Caco-2 (cell line): ENCODE measurements at places on chromosomes 4 and X.

DNA sequence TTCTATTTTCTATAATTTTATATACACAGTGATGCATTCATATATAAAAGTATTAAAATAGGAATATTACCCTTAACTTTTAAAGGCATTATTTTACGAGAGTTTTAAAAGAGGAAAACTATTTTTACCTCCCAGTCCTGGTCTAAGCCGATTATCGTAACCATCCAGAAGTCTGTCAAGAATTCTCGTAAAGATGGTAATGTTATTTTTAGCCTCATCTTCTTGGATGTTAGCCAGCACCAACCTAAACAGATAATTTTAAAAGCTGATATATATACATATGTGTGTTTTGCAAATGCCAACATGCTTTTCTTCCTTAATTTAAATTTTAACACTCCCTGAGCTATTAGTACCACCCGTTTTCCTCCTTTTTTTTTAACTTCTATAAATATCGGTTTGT is 4.0 kb downstream of the GABRA2 start:
- no peaks in the 10 kb centered on the region for H3K36me3 ChIP-seq
- peaks cover 1% of the 10 kb centered on the region; the same call in 1 of the 2 replicates for H3K27me3 ChIP-seq
- 0 out of 2 replicates have a peak, but pooled peaks cover 3% of the 10 kb centered on the region for H3K4me1 ChIP-seq

GRCh38 chr4:99166544-99166943 is 22.4 kb upstream of the ADH4 start:
- H3K27ac ChIP-seq = no peak overlapping the region
- H3K27me3 ChIP-seq = no peaks in the 10 kb centered on the region
- H3K4me1 ChIP-seq = no peaks in the 10 kb centered on the region

DNA sequence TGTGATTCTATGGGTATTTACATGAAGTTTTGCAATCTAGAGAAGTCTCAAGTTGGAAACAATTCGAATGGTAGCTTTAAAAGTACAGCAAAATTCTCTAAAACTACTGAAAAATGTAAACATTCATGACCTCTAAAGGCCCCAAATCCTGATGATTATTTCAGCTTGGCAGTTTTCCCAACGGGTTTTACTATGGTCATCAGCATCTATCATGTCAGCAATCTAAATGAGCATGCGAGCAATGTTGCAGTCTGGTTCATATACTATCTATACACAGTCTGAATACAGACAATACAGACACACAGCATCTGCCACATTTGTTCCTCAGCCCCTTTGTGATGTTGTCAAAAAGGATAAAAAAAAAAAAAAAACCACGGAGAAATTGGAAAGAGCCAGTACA is 790.3 kb upstream of the HTR2C start:
- DNase-seq = no peak
- H3K27ac ChIP-seq = no peak overlapping the region
- H3K4me3 ChIP-seq = no peak overlapping the region
- H3K4me1 ChIP-seq = no peaks in the 10 kb centered on the region
- no peaks in the 10 kb centered on the region for H3K36me3 ChIP-seq
- H3K27me3 ChIP-seq = no peaks in the 10 kb centered on the region

DNA sequence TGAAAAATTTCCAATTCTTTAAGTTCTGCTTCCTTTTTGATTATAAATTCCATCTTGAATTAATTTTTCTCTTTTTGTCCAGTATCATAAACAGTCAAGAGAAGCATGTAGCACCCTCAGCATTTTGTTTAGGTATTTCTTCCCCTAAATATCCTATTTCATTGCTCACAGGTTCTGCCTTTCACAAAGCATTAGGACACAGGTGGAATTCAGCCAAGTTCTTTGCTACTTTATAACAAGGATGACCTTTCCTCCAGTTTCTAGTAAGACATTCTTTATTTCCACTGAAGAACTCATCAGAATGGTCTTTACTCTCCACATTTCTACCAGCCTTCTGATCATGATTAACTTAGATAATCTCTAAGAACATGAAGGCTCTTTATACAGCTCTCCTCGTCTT is 7.4 kb downstream of the SLC9B1 start:
- H3K27me3 ChIP-seq = no peaks in the 10 kb centered on the region
- DNase-seq = no peak
- H3K27ac ChIP-seq = no peak overlapping the region
- no peaks in the 10 kb centered on the region; the same call in 1 of the 2 replicates for H3K4me1 ChIP-seq
- no peak overlapping the region for H3K4me3 ChIP-seq

GRCh38 chrX:18424482-18425198 is 768 bp upstream of the CDKL5 start:
- H3K36me3 ChIP-seq = no peaks in the 10 kb centered on the region
- H3K27ac ChIP-seq = peak overlapping the region; percentile 64
- H3K4me3 ChIP-seq = peak overlapping the region; percentile 62
- no peaks in the 10 kb centered on the region for H3K27me3 ChIP-seq
- peak; percentile 34 for DNase-seq

- H3K4me3 ChIP-seq = no peak overlapping the region
- H3K36me3 ChIP-seq = no peaks in the 10 kb centered on the region
- H3K27ac ChIP-seq = no peak overlapping the region
- peaks cover 13% of the 10 kb centered on the region for H3K4me1 ChIP-seq
- DNase-seq = no peak
Measured at GRCh38 chr4:41913509-41913908, 21.7 kb upstream of the TMEM33 start.

- no peaks in the 10 kb centered on the region for H3K36me3 ChIP-seq
- no peaks in the 10 kb centered on the region for H3K27me3 ChIP-seq
- no peak overlapping the region for H3K4me3 ChIP-seq
- no peak overlapping the region for H3K27ac ChIP-seq
- DNase-seq = peak; percentile 1
- H3K4me1 ChIP-seq = no peaks in the 10 kb centered on the region
Measured at GRCh38 chrX:108601276-108601675, 135.1 kb downstream of the IRS4 start.

DNA sequence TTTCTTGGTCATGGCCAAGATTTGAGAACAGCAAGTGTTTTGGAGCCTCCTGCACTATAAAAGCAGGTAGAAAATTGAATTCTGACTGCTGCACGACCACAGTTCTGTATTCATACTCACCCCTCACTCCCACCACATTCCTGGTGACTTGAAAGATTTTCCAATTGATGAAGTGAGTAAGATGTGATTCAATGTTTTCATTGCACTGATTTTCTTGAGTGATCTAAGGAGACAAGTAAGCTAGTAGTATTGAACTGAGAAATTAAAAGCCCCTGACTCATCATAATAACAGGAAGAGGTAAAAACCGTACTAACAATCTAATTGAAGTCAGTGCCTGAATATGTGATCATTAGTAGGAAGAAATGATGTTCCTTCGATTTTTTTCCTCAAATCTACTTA is 6.1 kb upstream of the SEC24D start:
- H3K4me1 ChIP-seq = no peaks in the 10 kb centered on the region
- no peak overlapping the region for H3K27ac ChIP-seq

DNA sequence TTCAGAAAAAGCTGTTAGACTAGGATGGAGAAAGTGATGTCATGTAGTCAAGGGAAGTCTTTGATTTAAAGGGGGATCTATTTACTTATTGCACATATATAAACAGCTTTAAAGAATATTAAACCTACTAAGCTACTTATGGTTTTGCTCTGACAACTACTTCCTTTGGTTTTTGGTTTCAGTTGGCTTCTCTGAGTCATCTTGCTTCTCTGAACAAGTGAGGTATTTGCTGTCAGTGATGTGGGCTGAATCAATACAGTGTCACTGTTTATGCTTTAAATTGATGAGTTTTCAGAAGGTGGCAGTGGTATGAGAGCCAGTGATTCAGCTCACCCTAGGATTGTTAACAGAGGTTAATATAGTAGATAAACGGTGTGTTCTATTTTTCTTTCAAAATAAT is 75.1 kb downstream of the CEP44 start:
- H3K27ac ChIP-seq = no peak overlapping the region
- no peaks in the 10 kb centered on the region for H3K36me3 ChIP-seq
- DNase-seq = no peak
- H3K4me1 ChIP-seq = no peaks in the 10 kb centered on the region
- H3K4me3 ChIP-seq = no peak overlapping the region

DNA sequence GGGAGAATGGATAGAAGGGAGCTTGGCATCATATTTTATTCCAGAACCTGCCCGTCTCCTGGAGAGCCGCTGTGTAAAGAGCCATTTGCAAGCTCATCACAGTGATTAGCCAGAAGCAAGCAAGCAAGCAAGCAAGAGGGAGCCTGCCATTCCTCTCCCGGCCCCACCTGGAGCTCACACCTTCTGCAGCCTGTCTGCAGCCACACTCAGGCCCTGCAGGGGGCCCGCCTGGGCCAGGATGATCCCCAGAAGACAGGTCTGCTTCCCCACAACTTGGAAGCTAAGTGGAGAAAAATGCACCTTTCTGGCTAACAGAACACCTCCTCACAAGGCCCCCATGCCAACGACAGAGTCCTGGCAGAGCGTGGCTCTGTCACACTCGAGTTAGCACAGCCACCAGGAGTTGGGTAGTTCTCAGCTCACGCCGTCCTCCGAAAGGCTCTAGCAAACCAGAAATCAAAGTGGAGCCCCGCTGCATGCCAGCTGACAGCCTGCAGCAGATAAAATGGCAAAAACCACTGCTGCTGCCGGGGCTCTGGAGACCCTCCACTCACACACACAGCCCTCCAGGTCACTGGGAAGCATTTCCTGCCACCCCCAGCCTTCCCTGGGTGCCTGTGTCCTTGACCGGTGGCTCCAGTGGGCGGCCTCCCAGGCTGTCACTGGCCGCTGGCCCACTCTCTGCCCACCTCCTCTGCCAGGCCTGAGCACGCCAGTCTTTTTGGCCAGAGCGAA is 54.9 kb downstream of the DCTD start:
- no peaks in the 10 kb centered on the region for H3K27me3 ChIP-seq
- H3K27ac ChIP-seq = no peak overlapping the region
- H3K36me3 ChIP-seq = no peaks in the 10 kb centered on the region
- H3K4me3 ChIP-seq = no peak overlapping the region
- no peak for DNase-seq
- H3K4me1 ChIP-seq = no peaks in the 10 kb centered on the region

- no peaks in the 10 kb centered on the region for H3K27me3 ChIP-seq
- H3K4me3 ChIP-seq = no peak overlapping the region
- no peak for DNase-seq
Measured at GRCh38 chr4:95165926-95166524, 382.7 kb downstream of the UNC5C start.

DNA sequence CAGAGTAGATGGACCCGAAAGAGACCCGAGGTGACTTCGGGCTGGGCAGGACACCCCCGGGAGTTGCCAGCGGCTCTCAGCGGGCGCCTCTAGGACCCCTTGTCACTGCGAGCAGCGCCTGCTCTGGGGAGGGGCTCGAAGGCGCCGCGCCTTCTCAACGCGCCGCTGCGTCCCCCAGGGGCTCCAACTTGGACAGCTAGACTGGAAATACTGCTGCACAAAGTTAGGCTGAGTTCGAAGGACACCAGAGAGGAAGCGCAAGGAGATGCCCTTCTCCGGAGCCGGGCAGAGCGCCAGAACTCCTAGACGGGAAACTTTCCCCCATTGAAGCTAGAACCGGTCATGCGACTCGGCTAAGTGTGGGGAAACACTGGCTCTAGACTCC is 493 bp upstream of the KCNIP4 start:
- no peak overlapping the region for H3K4me3 ChIP-seq
- H3K4me1 ChIP-seq = no peaks in the 10 kb centered on the region
- no peak overlapping the region for H3K27ac ChIP-seq
- DNase-seq = no peak
- no peaks in the 10 kb centered on the region for H3K36me3 ChIP-seq

GRCh38 chrX:70046978-70047377 is 2.8 kb downstream of the AWAT2 start:
- no peaks in the 10 kb centered on the region for H3K4me1 ChIP-seq
- no peak for DNase-seq
- H3K4me3 ChIP-seq = no peak overlapping the region
- no peak overlapping the region for H3K27ac ChIP-seq
- no peaks in the 10 kb centered on the region for H3K36me3 ChIP-seq

DNA sequence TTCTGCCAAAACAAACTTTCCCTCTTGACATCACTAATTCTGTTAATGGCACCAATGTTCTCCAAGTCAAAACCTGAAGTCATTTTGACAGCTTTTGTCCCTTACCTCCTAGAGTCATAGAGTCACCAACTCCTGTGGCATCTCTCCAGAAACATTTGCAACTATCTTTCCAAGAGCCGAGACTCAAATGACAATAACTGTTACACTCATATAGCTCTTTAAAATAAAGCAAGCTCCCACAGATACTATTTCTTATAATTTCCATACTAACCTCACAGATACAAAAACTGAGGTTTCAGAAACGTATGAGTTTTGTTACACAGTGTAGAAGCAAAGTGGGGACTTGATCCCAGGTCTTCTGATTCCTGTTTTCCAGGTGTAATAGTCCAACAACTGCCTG is 18.3 kb downstream of the GPRIN3 start:
- H3K4me1 ChIP-seq = no peaks in the 10 kb centered on the region
- no peak overlapping the region for H3K4me3 ChIP-seq
- H3K27ac ChIP-seq = no peak overlapping the region
- no peaks in the 10 kb centered on the region for H3K36me3 ChIP-seq
- no peak for DNase-seq

- no peak overlapping the region for H3K4me3 ChIP-seq
- H3K36me3 ChIP-seq = no peaks in the 10 kb centered on the region
- no peaks in the 10 kb centered on the region for H3K4me1 ChIP-seq
- no peak overlapping the region for H3K27ac ChIP-seq
- no peaks in the 10 kb centered on the region for H3K27me3 ChIP-seq
- no peak for DNase-seq
Measured at GRCh38 chrX:153158319-153158718, 20.8 kb upstream of the MAGEA1 start.

DNA sequence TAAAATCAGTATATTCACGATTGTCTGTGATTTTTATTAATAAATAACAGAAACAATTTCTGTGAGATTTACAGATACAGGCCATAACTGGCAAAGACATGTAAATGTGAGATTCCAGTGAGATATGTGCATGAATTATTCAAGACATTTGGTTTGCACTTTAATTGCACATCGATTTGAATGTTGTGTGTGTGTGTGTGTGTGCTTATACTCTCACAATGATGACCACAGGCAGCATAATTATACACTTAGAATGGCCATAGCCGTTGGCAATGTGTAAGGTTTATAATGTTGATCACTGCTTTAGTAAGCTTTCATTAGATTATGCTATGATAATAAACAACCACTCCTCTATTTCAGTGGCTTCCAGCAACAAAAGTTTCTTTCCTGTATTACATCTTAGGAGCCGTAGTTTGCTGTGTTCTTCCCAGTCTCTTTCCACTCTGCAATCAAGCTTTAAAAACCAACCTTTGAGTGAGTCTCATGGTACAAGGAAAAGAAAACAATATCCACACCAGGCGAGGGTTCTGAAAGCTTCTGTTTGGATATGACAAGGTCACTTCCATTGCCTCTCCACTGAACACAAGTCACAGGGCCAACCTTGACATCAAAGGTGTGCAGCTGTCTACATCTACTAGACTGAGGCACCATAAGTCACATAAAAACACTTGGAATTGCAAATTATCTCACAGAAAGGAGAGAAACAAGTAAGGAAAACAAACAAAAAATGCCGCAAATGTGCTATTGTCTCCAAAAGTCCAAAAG is 897.7 kb downstream of the RAB28 start:
- no peaks in the 10 kb centered on the region for H3K36me3 ChIP-seq
- H3K27ac ChIP-seq = no peak overlapping the region
- no peaks in the 10 kb centered on the region for H3K27me3 ChIP-seq
- H3K4me3 ChIP-seq = no peak overlapping the region
- DNase-seq = no peak
- no peaks in the 10 kb centered on the region for H3K4me1 ChIP-seq
